ENCODE measurements at places on chromosomes 12 and 14. TPM values are rescaled to one million over a fixed set of nuclear protein-coding genes. Genes with fewer than 3 reads are reported as not detected.

DNA sequence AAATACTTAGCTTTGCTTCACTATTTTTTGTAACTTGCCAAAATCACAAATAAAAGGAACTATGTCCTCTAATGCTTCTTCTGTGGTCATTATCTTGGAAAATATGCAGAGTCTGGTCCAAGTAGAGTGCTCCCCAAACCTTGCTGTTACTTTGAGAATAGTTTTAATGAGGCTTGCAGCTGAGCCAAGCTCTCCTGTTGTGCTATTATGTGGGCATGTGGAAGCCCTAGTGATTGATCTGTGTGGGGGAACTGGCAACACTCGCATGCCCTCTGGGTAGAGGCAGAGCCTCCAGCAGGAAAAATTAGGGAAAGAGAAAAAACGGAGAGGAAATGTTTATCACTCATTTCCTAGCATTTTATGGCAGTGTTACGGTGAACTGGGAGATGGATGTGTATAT is 473.1 kb downstream of the EGLN3 start:
- no peak for DNase-seq

DNA sequence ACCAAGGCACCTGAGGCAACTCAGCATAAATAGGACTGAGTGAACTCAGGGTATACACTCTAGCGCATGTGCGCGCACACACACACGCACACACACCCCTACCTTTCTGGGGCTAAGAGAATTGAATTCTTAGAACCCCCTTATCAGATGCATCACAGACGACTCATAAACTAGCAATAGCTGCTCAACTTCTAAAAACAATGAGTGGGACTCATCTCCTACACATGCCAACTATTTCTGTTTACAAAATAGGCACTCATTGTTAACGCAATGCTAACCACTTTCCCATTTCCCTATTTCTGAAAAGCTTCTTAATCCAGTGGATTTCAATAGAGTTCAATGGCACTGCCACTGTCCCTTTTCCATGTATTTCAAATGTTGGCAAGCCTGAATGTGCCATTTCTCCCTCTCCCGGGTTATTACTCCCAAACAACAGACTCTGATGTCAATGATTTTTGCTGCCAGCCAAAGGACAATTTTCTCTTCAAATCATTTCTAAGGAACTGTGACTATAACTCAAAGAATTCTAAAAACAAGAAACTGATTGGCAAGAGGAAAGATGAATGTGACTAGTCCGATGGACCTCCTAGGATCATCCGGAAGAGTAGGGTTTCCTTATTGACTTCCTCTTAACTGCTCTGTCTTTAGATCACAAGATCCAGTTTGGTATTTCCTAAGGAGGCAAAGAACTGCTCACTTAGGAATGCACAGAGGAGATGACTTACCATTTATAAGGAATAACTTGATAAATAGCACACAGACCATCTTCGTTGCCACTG is 48.8 kb downstream of the SLC38A1 start:
- no peak for DNase-seq

DNA sequence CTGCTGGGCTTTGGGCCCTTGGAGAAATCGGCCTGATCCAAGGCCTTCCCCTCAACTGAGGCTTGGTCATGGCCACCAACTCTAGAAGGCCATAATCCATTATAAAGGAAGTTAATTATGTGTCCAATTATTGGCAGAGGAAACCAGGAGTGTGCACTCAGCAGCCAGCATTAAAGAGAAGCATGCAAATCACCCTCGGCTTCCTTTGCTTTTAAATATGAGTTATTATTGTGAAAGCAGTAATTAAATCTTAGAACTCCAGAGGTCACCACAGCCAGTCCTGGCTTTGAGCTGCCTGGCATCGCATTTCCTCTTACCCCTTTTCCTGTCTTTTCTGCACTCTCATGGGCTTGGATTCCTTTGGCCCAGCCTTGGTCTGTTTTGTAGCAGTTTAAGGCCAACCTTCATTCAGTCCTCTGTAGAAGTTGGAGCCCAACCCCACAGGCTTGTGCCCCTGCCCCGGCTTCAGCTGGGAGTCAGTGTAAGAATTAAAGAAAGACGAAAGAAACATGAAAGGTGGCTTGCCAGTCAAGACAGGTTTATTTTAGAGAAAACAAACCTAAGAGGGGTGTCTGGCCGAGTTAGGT is 14.7 kb upstream of the KRT86 start:
- DNase-seq: no peak

DNA sequence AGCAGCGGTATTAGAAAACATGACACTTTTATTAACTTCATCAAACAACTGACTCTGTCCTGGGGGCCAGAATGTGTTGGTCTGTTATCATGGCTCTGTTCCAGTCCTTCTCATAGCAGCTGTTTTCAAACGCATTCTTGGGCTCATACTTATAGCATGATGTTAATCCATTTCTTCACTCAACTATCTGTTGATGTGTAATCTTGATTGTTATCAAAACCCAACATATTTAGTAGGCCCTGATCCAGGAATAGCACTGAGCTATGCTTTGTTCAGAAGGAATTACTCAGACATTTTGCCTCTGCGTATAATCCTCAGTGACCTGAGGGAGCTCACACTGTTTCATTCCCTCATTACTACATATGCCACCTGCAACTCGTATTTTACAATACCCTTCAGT is 315.9 kb downstream of the BMP4 start:
- no peak for DNase-seq

Gene ZNF385A
- total RNA-seq: 5.0 TPM

DNA sequence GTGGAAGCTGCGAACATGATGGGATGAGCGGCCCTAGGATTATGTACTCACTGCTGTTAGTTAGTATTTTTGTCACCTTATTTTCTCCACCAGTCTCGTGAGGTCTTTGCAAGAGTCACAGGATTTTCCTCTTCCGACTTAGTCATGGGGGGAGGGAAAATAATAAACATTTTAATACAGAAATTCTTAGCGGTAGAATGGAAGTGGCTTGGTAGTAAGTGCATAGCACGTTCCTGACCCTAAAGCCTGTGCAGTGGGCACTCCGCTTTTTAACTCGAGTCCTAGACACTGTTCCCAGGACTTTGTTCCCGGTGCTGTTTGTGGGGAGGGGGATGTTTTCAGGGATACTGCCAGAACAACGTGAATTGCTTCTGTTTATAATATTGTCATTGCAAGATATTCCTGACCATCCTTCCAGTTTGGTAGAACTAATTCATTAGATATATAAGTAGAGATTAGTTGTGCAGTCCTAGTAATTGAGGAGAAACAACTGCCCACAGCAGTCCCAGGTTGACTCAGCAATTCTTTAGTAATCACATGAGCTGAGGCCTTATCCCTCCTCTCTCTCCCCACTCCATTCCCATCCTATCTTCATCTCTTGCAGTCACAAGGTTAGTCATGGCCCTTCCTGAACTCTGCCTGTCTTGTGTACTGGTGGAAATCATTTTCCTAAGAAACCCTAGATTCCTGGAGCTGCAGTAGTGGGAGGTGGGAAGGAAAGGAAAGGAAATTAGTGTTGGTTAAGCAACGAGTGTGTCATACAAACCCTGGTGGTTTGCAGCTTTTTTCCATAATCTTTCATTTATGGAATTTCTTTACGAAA is 799 bp downstream of the SLC38A6 start:
- DNase-seq: no peak

- no peak for DNase-seq
Observed at GRCh38 chr12:7645395-7646177, 20.1 kb downstream of the APOBEC1 start.

- DNase-seq: no peak
Observed at GRCh38 chr14:55536204-55536708, 43.8 kb upstream of the KTN1 start.

Gene BIN2
- 2.3 TPM for total RNA-seq

GRCh38 chr12:122884860-122885259 is 11.1 kb downstream of the VPS37B start:
- no peak for DNase-seq

GRCh38 chr14:75339059-75339458 is 60.4 kb downstream of the FOS start:
- no peak for DNase-seq

GRCh38 chr14:61502459-61503093 is 181.2 kb downstream of the PRKCH start:
- no peak for DNase-seq

GRCh38 chr12:107660235-107660634 is 25.4 kb upstream of the PWP1 start:
- DNase-seq: no peak

DNA sequence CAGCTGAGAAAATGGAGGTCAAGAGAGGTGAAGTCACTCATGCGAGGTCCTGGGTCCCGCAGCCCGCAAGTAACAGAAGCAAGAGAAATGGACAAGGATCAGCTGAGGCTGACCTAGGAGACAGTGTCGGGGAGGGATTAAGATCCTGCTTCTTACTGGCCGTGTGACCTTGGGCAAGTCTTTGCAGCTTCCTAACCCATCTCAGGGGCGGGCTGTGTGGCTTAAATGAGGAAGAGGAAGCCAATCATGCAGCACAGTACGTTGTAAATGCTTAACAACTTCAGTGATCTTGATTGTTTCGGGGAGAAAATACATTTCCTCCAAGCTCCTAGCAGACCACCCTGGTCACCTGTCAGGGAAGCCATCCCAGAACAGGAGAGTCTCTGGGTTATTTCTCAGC is 7.1 kb upstream of the PGF start:
- no peak for DNase-seq

DNA sequence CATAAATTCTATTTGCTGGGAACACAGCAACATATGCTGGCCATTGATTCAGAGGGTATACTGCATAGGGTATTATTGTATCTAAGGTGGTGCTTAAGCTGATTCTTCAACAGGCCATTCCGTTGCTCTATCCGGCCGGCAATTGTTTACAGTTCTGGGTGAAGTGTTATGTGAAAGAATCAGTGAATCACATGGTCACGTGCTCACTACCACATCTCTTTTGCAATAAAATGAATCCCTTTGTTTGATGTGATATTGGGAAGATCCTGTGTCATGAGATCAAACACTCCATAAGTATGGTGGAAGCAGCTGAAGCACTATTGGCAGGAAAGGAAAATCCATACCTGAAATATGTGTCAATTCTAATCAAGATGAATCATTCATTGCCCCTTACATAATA is 7.6 kb upstream of the USP15 start:
- DNase-seq: no peak

Gene ESPL1
- total RNA-seq: 4.5 TPM

Data from urinary bladder (tissue), 4 donors.